ENCODE measurements at places on chromosomes 3 and 15. TPM values are rescaled to one million over a fixed set of nuclear protein-coding genes. Genes with fewer than 3 reads are reported as not detected.

DNA sequence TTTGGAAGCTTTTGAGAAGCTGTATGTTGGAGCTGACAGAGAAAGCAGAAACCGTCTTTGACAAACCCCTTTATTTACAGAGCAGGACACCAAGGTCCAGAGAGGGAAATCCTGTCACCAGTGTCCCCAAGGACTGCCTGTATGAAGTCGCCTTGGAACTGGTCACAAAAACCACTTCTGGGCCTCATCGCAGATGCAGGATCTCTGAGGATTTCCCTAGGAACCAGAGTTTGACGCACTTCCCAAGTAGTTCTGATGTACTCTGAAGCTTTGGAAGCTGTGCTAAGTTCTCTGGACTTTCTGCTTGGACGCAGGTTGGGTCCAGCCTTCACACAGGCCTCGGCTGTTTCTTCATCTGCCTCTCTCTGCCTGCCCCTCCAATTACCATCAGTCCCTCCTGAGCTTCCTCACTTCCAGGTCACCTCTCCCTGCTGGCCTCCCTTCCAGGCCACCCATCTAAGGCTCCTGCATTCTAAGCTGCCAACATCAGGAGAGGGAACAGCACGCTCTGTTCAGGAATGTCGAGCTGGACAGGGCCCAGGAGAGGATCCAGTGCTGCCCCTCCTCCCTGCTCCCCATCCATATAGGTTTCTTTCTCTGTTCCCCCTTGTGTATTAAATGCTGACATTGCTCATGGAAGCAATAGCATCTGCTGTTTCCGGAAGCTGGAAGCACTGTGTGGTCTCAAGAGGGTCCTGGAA lies 270.8 kb downstream of the OPA1 start:
- H3K4me3 ChIP-seq: no peak overlapping the region
- DNase-seq: no peak

- H3K4me3 ChIP-seq: no peak overlapping the region
- no peaks in the 10 kb centered on the region for H3K27me3 ChIP-seq
- H3K4me1 ChIP-seq: no peaks in the 10 kb centered on the region
- no peak for DNase-seq
- no peaks in the 10 kb centered on the region for H3K36me3 ChIP-seq
These were observed 90.3 kb upstream of the PRR23E start for GRCh38 chr3:127102587-127102986.

GRCh38 chr15:71212146-71212545 lies 96.9 kb downstream of the THSD4 start:
- no peaks in the 10 kb centered on the region for H3K4me1 ChIP-seq
- no peak overlapping the region for H3K27ac ChIP-seq
- no peak for DNase-seq
- H3K27me3 ChIP-seq: no peaks in the 10 kb centered on the region

- H3K4me3 ChIP-seq: no peak overlapping the region
- peaks cover 7% of the 10 kb centered on the region for H3K4me1 ChIP-seq
- no peak for DNase-seq
- H3K36me3 ChIP-seq: peaks cover 6% of the 10 kb centered on the region
These were observed 62.6 kb downstream of the RGMA start for GRCh38 chr15:93026380-93026817.

DNA sequence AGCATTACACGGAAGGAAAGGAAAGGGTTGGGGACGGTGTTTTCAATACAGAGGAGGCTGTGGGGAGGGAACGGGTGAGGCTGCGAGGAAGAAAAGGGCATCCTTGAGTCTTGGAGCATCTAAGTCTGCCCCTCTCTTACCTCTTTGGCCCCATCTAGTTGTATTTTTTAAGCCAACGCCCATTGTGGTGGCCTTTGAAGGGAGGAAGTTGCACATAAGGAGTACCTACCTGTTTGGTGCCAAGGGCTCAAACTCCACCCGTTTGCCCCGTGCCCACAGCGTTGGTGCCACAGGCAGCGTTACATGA lies 146.1 kb upstream of the UMPS start:
- no peak for DNase-seq
- no peaks in the 10 kb centered on the region for H3K36me3 ChIP-seq
- no peak overlapping the region for H3K27ac ChIP-seq
- peak overlapping the region; percentile 41 for H3K4me3 ChIP-seq
- no peaks in the 10 kb centered on the region for H3K27me3 ChIP-seq

GRCh38 chr3:11944052-11944673 lies 60.0 kb upstream of the SYN2 start:
- DNase-seq: peak; percentile 26
- no peaks in the 10 kb centered on the region for H3K27me3 ChIP-seq
- H3K36me3 ChIP-seq: no peaks in the 10 kb centered on the region
- H3K27ac ChIP-seq: no peak overlapping the region

DNA sequence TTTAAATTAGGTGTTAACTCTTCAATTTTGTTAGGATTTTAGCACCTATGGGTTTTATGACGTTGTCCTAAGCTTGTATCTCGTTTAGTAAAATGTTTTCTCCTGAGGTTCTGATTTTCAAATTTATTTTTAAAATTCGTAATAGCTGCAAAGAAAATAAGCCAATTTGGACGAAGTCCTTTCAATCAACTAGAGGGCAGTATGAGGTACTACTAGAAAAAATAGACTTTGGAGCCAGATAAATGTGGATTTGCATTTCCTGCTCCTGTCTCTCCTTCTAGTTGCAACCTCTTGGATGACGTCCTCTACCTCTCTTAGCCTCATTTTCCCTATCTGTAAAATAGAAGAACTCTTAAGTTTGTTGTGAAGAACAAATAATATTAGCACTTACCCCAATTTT lies 81.1 kb downstream of the SLTM start:
- H3K27me3 ChIP-seq: no peaks in the 10 kb centered on the region
- no peak overlapping the region for H3K27ac ChIP-seq
- H3K36me3 ChIP-seq: no peaks in the 10 kb centered on the region
- no peak overlapping the region for H3K4me3 ChIP-seq
- DNase-seq: no peak

GRCh38 chr3:48437812-48438211 lies 2.1 kb downstream of the CCDC51 start:
- no peak overlapping the region for H3K27ac ChIP-seq
- DNase-seq: no peak

GRCh38 chr15:83248151-83249029 lies 36.1 kb downstream of the BNC1 start:
- no peaks in the 10 kb centered on the region for H3K27me3 ChIP-seq
- no peak overlapping the region for H3K4me3 ChIP-seq
- DNase-seq: peak; percentile 34
- no peaks in the 10 kb centered on the region for H3K4me1 ChIP-seq
- no peak overlapping the region for H3K27ac ChIP-seq
- H3K36me3 ChIP-seq: no peaks in the 10 kb centered on the region

- no peaks in the 10 kb centered on the region for H3K27me3 ChIP-seq
- no peaks in the 10 kb centered on the region for H3K4me1 ChIP-seq
- DNase-seq: no peak
- no peak overlapping the region for H3K27ac ChIP-seq
These were observed 205.0 kb upstream of the ADAMTS9 start for GRCh38 chr3:64892671-64893309.

- no peak overlapping the region for H3K4me3 ChIP-seq
- H3K4me1 ChIP-seq: no peaks in the 10 kb centered on the region
- H3K27ac ChIP-seq: no peak overlapping the region
- H3K27me3 ChIP-seq: no peaks in the 10 kb centered on the region
These were observed 3.2 kb downstream of the RTP3 start for GRCh38 chr3:46500656-46501635.

- no peak overlapping the region for H3K27ac ChIP-seq
- H3K27me3 ChIP-seq: no peaks in the 10 kb centered on the region
- H3K36me3 ChIP-seq: no peaks in the 10 kb centered on the region
- DNase-seq: no peak
- H3K4me3 ChIP-seq: no peak overlapping the region
These were observed 168.5 kb downstream of the NFKBIZ start for GRCh38 chr3:102017784-102018183.

- no peaks in the 10 kb centered on the region for H3K36me3 ChIP-seq
- H3K27ac ChIP-seq: no peak overlapping the region
- no peak for DNase-seq
- H3K4me1 ChIP-seq: no peaks in the 10 kb centered on the region
- no peak overlapping the region for H3K4me3 ChIP-seq
These were observed 46.2 kb downstream of the COL8A1 start for GRCh38 chr3:99684644-99685043.

DNA sequence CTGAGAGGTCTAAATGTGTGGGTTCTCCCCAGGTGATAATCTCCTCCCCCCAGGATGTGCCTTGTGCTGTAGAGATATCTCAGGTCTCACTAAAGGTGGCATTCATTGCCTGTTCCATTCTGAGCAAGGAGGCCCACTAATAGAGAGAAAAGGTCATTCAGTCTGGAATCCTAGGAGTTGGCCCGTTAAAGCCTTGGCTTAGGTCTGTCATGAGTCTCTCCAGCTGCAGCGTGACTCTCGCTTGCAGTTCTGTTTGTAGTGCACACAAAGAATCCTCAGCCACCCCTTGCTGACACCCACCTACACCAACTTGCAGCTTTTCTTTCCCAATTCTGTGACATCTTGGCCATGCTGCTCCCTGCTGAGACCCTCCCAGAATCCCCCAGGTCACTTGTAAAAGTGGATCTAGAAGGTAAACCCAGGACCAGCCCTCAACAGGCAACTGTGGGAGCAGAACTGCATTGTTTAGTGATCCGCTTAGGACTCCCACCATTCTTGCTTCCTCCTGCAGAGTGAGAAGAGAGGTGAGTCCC lies 17.7 kb downstream of the MAGEF1 start:
- no peak overlapping the region for H3K27ac ChIP-seq
- no peaks in the 10 kb centered on the region for H3K36me3 ChIP-seq
- no peak overlapping the region for H3K4me3 ChIP-seq
- no peaks in the 10 kb centered on the region for H3K4me1 ChIP-seq

GRCh38 chr15:56490461-56490860 lies 25.5 kb upstream of the MNS1 start:
- no peaks in the 10 kb centered on the region for H3K4me1 ChIP-seq
- H3K36me3 ChIP-seq: no peaks in the 10 kb centered on the region
- no peak overlapping the region for H3K4me3 ChIP-seq
- DNase-seq: no peak

- peaks cover 12% of the 10 kb centered on the region for H3K4me1 ChIP-seq
- H3K27me3 ChIP-seq: no peaks in the 10 kb centered on the region
- H3K36me3 ChIP-seq: no peaks in the 10 kb centered on the region
- H3K4me3 ChIP-seq: no peak overlapping the region
These were observed 6.0 kb downstream of the NCKIPSD start for GRCh38 chr3:48679411-48680391.

DNA sequence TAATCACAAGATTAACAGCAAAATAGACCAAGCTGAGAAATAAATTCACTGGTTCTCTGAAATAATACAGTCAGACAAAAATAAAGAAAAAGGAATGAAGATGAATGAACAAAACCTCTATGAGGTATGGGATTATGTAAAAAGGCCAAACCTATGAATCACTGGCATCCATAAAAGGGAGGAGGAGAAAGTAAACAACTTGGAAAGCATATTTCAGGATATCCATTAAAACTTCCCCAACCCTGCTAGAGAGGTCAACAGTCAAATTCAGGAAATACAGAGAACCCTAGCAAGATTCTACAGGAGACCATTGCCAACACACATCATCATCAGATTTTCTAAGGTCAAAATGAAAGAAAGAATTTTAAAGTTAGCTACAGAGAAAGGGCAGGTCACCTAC lies 649.7 kb upstream of the CBLB start:
- no peak for DNase-seq
- H3K36me3 ChIP-seq: no peaks in the 10 kb centered on the region
- H3K4me1 ChIP-seq: no peaks in the 10 kb centered on the region
- no peaks in the 10 kb centered on the region for H3K27me3 ChIP-seq
- H3K4me3 ChIP-seq: no peak overlapping the region

GRCh38 chr3:45227946-45228345 lies 1.9 kb upstream of the TMEM158 start:
- H3K36me3 ChIP-seq: no peaks in the 10 kb centered on the region
- H3K4me3 ChIP-seq: no peak overlapping the region
- H3K27me3 ChIP-seq: peaks cover 20% of the 10 kb centered on the region
- DNase-seq: no peak

- DNase-seq: no peak
- H3K27me3 ChIP-seq: no peaks in the 10 kb centered on the region
- no peak overlapping the region for H3K27ac ChIP-seq
- no peak overlapping the region for H3K4me3 ChIP-seq
- H3K4me1 ChIP-seq: no peaks in the 10 kb centered on the region
These were observed 1602.1 kb downstream of the SI start for GRCh38 chr3:163476179-163476578.

DNA sequence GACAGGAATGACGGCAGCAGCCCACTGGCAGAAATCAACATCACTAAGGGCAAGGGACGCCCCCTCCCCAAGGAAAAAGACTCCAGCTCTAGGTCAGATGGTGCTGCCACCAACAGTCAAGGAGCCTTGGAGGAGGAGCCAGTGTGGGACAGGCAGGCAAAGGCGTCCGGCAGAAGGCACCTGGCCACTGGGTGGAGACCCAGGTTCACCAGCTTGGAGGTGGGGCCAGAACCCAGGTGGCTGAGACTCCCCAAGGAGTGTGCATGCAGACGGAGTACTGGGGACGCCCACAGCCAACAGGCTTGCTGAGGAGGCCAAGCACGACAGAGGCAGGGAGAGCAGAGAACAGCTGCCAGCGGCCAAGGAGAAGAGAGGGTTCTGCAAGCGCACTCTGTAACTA lies 35.2 kb downstream of the PTPN23 start:
- peaks cover 18% of the 10 kb centered on the region for H3K36me3 ChIP-seq
- no peaks in the 10 kb centered on the region for H3K4me1 ChIP-seq
- H3K27me3 ChIP-seq: no peaks in the 10 kb centered on the region
- no peak for DNase-seq
- H3K4me3 ChIP-seq: no peak overlapping the region
- no peak overlapping the region for H3K27ac ChIP-seq

GRCh38 chr3:141368062-141368924 lies at the start of gene ZBTB38:
Gene ZBTB38, plus strand, starts transcription at chr3:141368504. Its CDS starts 73,885 bp downstream, at chr3:141442389.
- peaks cover 21% of the 10 kb centered on the region for H3K4me1 ChIP-seq
- peak; percentile 93 for DNase-seq
- H3K36me3 ChIP-seq: no peaks in the 10 kb centered on the region
- H3K27ac ChIP-seq: peak within 1 kb of the TSS; percentile 83
- H3K27me3 ChIP-seq: no peaks in the 10 kb centered on the region

DNA sequence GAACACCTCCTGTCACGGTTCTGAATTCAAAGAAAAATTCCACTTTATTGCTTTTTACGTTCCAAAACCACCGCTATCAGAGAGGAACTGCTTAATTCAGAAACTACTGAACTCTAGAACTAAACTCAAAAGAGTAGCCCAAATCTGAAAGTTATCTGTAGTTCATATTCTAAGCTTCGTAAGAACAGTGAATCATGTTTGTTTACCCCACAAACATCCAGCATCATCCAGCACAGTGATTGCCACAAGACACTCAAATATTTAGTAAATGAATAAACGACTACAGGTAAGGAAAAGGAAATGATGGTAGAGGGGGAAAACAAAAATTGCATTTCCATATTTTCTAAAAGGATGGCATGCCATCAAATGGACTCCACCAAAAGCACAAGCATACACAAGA lies 32.3 kb downstream of the VPS13C start:
- no peaks in the 10 kb centered on the region for H3K36me3 ChIP-seq
- no peak overlapping the region for H3K27ac ChIP-seq
- H3K4me3 ChIP-seq: no peak overlapping the region
- H3K4me1 ChIP-seq: no peaks in the 10 kb centered on the region

Gene HEMK1
- total RNA-seq: 28.5 TPM

Gene SLC38A3
- 0.24 TPM for total RNA-seq

Gene TMCO5A
- not detected for total RNA-seq

Gene PTH1R
- 0.69 TPM for total RNA-seq

Gene C3orf80
- 1.9 TPM for total RNA-seq

Gene SERPINI1
- total RNA-seq: 1.3 TPM

Gene SLC51B
- 102 TPM for total RNA-seq

Gene SLC24A5
- total RNA-seq: not detected

Gene ISL2
- total RNA-seq: 0.13 TPM

Measured in colonic mucosa (tissue), 4 donors.